ENCODE measurements at places on chromosomes 6 and 20. TPM values are rescaled to one million over a fixed set of nuclear protein-coding genes. Genes with fewer than 3 reads are reported as not detected.

Gene GPX5
- 0.13 TPM for polyA plus RNA-seq

Gene RPP40
- 12.0 TPM for polyA plus RNA-seq

Gene HM13
- polyA plus RNA-seq, result 136 TPM

DNA sequence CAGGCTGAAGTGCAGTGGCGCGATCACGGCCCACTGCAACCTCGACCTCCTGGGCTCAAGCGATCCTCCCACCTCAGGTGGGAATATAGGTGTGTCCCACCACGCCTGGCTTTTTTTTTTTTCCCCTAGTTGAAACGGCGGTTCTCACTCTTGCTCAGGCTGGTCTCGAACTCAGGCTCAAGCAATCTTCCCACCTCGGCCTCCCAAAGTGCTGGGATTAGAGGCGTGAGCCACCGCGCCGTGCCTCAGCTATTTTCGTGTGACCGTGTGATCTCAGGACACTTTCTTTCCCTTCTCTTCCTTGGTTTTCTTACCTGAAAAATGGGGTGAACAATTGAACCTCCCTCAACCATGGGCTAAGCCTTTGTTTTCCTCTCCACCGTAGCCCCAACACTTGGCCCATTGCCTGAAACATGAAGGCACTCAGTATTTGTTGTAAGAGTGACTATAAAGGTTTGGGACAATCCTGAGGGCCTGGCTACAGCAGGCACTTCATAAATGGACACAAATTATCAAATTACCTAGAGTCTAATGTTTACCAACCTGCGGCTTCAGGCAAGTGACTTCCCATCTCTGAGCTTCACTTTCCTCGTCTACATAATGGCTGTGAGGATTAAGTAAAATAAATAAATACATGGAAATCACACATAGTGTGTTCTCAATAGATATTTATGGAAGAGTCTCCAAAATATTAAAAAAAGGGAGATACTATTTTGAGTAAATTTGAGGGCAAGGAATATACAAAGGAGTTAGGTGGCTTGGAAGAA, 31.4 kb upstream of the ID1 start:
- DNase-seq, result no peak

DNA sequence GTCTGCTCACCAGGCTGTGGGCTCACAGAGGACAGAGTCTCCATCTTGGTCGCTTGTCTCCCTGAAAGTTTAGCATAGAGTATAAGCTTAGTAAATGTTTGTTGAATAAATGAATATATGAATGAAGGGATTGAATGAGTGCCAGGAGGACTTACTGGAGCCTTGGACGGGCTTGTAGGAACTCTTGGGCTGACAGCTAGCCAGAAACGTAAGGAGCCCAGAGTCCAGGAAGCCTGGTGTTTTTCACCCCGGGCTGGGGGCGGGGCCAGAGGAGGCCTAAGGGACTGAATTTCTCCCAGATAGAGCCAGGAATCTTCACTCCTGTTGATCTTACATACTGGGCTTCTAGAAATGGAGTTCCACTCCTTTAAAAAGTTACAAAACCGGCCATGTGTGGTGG, 68.5 kb upstream of the SRSF6 start:
- no peak for DNase-seq
